ENCODE measurements at places on chromosomes 1 and 21.

DNA sequence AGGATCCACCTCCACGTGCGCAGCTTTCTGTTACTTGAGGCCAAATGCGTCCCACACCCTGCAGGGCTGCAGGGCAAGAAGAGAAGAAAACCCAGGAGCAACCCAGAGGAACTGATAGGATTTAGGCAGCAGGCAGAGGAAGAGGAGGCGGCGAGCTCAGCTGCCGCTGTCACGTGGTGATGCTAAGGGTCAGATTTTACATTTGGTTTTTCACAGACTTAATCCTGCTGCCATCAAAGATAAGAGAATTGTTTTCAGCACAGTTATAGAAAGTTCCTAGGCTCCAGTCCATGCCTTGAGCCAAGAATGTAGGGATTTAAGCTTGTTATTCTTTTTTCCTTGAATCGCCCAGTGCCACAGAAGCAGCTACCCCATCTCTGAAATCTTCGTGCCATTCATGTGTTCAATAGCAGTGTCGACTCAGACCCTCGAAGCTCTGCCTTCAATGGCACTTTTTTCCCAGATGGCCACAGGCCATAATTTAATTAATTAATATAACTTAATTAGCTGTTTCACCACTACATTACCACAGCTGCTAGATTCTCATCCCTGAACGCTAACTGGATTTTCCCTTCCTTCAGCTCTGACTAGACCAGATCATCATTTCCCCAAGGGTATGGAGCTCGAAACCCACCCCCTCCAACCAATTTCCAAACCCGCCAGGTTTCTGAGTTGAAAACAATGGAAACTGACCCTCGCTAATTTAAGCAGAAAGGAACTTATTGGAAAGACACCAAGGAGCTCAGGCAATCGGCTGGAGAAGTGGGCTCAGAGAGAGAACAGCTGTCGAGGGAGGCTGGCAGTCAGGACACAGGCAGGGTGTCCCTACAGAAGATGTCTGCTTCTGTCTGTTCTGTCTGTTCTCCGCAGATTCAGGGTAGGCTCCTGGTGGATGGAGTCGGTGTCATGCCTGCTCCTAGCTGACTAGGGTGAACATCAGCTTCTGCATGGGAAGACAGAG is 36.2 kb downstream of the LDLRAP1 start:
- no peak for DNase-seq

DNA sequence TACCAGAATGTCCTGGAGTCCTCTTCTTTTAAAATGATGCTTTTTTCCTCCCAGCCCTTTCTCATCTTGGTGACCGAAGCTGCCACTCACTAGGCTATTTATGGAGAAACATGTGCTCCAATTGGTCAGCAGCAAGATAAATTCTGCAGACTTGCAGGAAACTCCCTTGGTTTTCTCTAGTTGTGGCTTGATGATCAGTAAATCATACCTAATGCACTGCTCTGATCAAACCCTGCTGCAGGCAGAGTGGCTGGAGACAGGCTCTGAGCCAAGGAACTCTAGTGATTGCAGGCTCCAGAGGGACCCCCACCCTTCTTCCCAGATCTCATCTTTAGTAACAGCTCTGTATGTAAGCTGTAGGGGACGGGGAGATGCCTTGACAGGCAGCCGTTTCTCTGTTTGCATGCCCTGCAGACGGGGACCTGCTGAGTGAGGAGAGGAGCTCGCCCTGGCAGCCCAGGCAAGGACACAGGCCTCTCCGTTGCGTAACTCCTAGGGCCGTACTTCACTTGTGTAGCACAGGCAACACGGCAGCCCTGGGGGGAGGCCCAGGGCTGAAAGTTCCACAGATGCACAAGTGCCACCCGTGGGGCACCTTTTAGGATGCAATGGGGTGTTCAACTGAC is 14.5 kb downstream of the SLC6A17 start:
- no peak for DNase-seq

- DNase-seq = no peak
Observed at GRCh38 chr1:213055767-213056166, 4.7 kb downstream of the RPS6KC1 start.

DNA sequence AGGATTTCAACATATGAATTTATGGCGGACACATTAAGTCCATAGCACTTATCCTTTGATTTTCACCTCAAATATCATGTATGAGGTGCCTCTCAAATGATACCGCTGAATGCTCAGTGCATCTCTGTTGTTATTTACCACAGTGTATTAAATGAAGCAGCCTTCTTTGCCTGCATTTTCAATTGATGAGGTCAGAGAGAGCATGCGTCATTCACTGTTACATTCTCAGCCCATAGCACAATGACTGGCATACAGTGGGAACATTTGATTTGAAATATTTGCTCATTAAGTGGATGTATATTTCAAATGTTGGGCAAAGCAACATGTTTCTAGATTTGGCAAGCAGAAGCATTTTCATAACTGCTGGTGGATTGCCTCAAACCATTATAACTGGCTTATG is 45.7 kb downstream of the LRRC7 start:
- no peak for DNase-seq

DNA sequence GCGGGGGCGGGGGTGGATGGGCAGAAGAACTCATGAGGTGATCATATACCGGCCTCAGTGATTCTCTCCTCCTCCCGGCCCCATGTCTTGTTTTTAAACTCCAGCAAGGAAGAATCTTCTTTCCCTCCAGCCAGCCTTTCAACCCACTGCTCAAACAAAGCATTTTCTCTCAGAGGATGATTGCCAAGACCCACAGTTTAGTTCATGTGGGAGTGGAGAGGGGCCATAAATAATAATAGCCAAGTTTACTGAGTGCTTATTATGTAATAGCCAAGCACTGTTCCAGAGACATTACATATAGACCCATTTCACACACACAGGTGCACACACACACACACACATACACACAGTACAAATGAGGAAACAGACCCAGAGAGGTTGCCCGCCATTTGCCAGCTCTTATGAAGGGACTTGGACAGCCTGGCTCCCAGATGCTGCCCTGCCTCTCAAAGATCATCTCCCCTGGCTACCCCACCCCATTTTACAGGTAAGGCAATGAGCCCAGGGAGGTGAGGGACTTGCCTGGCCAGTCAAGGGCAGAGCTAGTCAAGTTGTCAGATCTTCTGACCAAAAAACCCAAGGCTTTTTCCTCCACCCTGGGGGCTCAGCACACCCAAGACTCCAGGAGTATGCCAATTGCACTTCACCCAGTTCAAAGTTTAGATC is 18.0 kb upstream of the BCAR3 start:
- DNase-seq = no peak

- no peak for DNase-seq
Observed at GRCh38 chr1:203537806-203538464, 44.0 kb downstream of the OPTC start.

GRCh38 chr1:44327679-44328491 is 27.2 kb downstream of the ERI3 start:
- DNase-seq = peak; percentile 73

DNA sequence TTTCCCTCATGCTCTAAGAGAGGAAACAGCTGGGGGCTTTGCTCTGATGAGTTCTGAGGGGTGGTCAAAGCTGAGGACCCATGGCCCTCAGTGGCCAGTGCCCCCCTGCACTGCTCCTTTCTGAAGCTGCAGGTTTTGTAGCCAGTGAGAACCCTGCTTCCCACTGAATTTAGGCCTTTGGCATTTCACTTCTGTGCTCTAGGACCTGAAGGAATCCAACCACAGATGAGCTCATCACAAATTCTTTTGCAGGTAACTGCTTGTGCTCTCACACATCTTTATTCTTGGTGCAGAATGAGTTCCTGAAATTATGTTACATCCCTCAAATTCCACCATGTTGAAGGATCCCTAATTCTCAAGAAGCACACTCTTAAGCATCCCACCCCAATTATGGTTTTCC is 248.7 kb upstream of the IRF2BP2 start:
- no peak for DNase-seq

DNA sequence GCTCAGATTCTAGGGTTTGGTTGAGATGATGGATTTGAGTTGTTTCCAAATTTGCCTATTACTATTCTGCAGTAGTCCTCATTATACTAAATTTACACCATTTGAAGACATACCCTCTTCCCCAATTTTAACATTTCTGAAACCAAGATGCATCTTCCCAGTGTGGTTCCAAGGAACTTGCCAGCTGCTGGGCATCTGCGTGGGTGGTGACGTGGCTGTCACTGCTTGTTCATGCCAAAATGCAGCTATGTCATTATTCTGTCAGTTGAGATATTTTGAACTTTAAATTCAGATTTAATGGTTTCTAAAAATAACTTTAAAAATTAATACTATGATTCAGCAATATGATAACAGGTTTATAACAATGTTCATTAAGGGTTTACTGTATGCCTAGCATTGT is 1.2 kb downstream of the ZFP69 start:
- DNase-seq = no peak

GRCh38 chr1:44511363-44511762 is 106.3 kb downstream of the RNF220 start:
- no peak for DNase-seq

- DNase-seq = no peak
Observed at GRCh38 chr1:174469687-174470086, 21.9 kb downstream of the GPR52 start.

DNA sequence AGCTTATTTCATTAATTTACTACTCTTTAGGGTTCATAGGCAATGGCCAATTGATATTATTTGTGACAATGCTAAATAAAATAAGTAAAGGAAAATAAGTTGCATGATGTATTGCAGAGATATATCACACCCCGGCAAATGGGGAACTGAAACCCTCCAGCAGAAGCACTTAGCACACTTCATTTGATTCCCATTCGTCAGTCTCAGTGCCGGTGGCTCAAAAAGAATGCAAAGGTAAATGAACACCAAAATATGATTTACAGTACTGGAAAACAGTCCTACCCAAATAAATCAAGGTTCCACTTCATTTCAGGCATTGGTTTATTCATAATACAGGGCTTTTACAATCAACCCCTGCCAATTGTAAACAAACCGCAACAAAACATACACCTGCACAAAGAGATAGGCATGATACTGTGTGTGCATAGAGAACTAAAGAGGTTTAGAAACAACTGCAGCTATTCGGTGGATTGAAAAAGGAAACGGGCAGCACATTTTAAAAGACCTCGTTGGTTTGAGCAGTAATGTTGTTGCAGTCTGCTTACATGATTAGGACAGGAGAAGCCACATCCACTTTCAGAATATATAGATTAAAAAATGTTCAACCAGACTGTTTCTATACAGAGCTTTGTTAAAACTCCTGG is 1019.2 kb downstream of the TTLL7 start:
- DNase-seq = peak; percentile 65

- DNase-seq = no peak
Observed at GRCh38 chr1:220367833-220368232, 95.6 kb upstream of the RAB3GAP2 start.

DNA sequence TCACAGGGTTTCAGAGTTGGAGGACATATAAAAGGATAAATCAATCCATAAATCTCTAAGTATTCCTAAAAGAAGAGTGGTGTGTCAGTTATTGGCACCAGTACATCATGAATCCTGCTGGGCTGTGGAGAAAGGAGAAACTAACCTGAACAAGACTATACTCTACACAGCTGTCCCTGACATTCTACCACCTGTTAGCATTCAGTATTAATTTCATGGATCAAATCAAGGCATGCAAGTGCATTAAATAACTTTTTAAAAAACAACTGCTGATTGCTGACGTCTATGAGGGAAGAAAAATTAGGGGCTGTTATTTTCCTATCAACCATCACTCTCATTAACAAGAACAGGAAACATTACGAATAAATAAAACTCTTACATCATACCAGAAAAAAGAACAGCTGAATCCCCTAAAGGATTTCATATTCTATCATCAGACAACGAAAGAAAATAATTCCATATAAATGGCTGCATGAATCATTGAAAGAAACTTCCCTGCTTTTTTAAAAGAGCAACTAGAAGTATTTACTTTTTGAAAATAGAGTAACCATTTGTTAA is 121.7 kb downstream of the ATF6 start:
- DNase-seq = no peak

DNA sequence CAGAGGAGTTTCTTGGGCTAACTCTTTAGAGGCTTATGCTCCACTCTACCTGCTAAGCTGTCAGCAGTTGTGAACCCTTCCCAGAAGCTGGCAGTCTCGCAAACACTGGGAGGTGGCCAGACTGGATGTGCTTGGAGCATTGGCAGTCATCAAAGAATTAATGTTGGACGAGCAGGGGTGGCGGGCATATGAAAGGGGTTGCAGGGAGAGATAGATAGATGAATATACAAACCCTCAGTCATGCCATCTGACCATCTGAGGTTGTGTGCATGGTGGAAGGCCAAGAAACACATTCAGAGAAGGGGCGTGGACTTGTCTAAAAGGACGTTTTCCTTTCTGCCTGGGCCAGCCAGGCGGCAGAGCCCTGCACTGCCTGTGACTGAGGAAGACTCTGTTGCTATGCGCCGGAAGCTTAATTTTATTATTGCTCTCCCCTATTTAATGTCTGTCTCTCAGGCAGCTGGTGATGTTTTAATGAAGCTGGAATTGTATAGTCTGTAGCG is 164.4 kb downstream of the PBX1 start:
- no peak for DNase-seq

DNA sequence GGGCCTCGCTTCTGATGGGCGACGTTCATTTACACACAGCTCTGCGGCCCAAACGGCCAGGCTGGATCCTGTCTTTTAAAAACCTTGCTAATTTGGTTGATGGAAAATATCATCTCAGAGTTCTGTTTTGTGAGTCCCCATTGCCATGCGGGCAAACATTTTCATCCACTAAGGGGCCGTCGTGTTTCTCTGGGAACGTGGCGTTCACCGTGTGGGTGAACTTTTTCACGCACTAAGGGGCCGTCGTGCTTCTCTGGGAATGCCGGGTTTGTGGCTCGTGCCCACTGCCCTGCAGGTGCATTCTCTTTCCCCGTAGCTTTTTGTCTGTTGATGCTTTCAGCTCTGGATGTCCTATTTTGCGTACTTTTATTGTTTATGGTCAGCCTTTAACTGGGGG is 6.8 kb downstream of the COL18A1 start:
- DNase-seq = no peak

DNA sequence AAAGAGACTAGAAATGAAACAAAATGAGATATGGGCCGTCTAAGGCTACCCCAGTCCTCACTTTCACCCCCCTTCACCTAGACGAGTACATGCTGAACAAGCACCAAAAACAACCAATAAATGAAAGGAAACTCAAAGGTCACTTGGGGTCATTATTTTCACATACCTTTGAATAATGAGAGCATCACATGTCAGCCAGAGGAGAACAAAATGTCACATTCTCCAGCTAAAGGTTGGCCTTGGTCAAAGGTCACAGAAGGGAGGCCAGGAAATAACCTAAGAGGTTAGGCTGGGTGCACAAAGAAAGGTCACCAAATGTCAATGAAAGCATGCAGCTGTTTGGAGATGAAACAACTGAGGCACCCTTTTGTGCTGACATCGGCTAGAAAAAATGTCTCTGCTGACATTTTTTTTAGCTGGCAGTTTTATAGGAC is 288.7 kb upstream of the USP25 start:
- no peak for DNase-seq

- DNase-seq = no peak
Observed at GRCh38 chr1:199629624-199630023, 397.9 kb upstream of the NR5A2 start.

- no peak for DNase-seq
Observed at GRCh38 chr1:902802-903201, 20.9 kb upstream of the SAMD11 start.

GRCh38 chr1:218715961-218716669 is 371.0 kb downstream of the TGFB2 start:
- DNase-seq = no peak

- no peak for DNase-seq
Observed at GRCh38 chr1:62904856-62905225, 120.9 kb downstream of the ATG4C start.

GRCh38 chr1:161506336-161507223 is 1.3 kb downstream of the FCGR2A start:
- DNase-seq = no peak

Measured in NCI-H2107 (cell line).